ENCODE measurements at places on chromosomes 5 and 9.

GRCh38 chr5:124365361-124365801 lies 381.1 kb downstream of the ZNF608 start:
- DNase-seq = no peak

DNA sequence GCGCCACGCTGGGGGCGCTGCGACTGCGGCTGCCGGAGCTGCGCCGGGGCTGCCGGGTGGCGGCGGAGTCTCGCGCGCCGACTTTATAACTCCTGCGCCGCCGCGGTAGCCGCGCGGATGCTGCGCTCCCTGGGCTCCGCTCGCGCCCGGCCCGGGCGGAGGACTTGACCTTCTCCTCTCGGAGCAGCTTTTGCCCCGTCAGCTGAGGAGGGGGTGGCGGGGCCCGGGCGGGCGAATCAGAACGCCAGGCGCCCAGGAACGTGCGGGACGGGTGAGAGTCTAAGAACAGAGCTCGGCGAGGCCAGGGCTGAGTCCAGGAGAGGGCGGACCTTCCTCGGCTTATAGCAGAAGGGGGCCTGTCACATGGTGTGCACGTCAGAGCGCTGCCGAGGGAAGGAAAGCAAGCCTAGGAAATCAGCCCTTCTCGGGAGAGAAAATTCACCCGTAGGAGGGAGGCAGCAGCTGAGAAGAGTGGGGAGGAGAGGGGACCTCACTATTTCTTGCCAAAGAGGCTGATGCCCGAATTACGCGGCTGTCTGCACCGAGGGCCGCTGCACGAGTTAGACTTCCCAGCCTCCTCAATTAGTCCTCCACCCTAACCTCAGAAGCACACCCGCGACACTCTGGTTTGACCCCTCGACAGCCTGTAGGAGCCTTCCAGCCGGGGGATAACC lies at the start of gene FOXD1:
FOXD1 (minus strand) TSS at position 315 of the 674 bp plus-strand sequence. CDS start 415 bp downstream, outside the sequence.
- peak; percentile 17 for DNase-seq

- DNase-seq = no peak
Observed at GRCh38 chr9:125924351-125924750, 177.2 kb downstream of the PBX3 start.

- DNase-seq = no peak
Observed at GRCh38 chr5:140286424-140286823, 16.5 kb downstream of the PFDN1 start.

DNA sequence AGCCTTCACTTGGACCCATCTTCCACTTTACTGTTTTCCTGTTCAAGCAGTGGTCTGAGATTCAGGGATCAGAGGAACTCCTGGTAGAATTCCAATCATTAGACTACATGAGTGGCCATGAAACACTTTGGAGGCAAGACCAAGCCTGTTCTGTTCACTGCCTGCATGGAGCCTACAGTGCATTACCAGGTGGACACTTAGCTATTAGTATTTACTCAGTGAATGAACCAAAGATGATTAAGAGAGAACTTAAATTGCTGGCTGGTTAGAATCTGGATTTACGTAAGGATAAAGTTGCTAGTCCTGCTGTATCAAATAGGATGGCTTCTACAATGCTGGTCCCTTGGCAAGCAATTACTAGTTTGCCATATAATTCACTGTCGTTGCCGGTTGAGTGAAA lies 245.5 kb downstream of the ARRDC3 start:
- no peak for DNase-seq

DNA sequence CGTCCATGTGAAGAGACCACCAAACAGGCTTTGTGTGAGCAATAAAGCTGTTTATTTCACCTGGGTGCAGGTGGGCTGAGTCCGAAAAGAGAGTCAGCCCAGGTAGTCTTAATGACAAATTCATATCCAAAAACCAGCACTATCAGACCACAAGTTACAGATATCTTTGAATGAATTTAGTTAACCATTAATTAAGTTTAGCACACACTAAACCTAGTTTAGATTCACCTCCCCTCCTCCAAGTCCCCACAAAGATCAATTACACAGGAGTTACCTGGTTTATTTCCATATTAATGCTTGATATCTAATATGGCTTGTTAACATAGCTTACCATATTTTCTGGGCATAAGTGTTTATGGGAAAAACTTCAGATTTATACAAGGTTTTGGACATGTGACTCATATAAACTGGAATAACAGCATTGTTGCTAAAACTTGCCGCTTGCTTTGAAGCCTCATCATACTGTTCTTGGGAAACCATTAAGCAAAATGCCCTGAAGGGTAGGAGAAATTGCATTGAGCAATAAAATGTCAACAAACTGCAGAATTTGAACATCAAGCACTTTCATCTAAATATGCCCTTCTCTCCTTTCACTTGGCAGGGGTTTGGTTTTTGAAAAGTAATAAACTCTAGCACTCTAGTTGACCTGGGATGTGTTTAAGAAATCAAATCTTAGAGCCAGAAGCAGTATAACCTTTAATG lies 166.9 kb downstream of the SNCAIP start:
- no peak for DNase-seq

- no peak for DNase-seq
Observed at GRCh38 chr5:95600557-95600956, 19.3 kb upstream of the GPR150 start.

DNA sequence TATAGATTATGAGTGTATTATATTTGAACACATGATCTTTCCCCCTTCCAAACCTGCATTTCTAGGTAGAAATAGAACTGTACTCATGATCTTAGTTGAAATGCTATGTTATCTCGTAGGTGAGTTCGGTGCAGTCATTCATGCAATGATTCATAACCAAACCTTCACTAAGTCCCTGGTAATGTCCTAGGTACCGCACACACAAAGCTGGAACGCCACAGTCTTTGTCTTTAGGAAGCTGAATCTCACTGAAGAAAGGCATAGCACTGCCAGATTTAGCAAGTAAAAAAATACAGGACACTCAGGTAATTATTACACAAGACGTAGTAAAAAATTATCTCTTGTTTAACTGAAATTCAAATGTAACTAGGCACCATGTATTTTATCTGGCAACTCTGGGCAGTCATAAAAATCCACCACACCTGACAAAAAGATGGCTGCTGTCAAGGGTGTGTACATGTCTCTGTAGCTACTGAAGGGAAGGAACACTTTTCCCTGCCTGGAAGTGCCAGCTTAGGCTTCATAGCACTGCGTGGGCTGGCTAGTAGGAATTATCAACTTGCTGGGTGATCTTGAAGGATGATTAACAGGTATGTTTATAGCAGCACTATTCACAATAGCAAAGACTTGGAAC lies 28.0 kb upstream of the TXN start:
- DNase-seq = no peak

DNA sequence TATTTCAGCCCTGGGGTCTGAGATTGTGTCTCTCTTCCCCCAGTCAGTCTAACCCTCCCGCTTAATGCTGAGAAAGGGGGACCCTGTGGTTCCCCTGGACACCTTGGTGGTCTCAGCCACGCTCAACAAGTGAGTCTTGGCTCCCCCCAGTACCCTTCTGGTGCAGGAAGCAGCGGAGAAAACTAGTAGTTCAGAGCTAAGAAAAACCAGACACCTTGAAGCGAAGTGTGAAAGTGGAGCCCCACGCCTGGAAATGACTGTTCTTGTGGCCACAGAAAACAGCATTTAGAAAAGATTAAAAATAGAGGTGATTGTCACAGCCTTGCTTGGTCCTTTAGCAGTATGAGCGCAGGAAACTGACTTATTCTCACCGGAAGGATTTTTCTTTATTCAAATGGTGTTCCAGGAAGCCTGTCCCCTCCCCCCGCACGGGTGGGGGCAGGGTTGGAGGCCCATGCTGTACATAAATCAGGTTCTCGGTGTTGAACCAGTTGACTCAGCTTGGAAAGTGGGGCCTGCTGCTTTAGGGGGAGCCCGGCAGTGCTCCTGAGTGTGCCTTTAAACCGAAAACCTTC lies 8.1 kb downstream of the ARPC5L start:
- DNase-seq = peak; percentile 80

GRCh38 chr5:17089690-17090089 lies 127.7 kb upstream of the BASP1 start:
- no peak for DNase-seq

Data from activated gamma-delta T cell treated with Interleukin-2 at 50 U/mL for 16 hours (primary cell).